ENCODE measurements at places on chromosomes 16 and 17. TPM values are rescaled to one million over a fixed set of nuclear protein-coding genes. Genes with fewer than 3 reads are reported as not detected.

GRCh38 chr17:29706045-29706431 is 83.3 kb upstream of the CORO6 start:
- no peak for DNase-seq

Gene CBX8
- polyA plus RNA-seq: 4.7 TPM

Gene ADAM11
- polyA plus RNA-seq: 0.08 TPM

DNA sequence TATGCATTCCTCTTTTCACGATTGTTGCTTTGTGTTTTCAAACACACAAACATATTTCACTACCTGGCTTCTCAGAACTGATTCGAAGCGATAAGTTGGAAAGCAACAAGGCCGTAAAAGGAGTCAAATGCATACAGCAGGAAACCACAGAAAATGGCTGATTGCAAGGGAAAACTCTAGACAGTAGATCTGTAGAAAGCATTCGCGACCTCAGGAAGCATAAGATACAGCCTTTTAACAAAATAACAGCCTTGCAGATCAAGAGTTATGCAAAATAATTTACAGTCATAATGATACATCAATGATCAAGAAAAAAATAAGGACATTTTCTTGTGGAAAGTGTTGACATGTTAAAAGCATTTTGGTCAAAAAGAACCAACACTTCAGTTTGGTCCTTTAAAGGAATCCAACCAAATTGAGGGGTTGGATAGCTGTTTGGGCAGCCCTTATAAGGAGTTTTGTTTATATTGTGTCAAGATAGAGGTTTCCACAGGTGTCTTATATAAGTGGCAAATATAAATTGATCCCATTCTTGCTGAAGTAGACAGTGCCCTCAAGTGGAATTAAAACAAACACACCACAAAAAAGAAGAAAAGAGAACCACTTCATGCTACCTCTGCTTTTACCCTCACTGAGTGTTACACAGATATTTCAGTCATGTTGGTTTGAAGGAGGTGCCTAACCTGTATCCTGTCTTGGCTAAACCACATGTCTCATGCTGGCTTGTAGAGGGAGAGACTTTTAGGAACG is 5.5 kb downstream of the CYLD start:
- no peak for DNase-seq

DNA sequence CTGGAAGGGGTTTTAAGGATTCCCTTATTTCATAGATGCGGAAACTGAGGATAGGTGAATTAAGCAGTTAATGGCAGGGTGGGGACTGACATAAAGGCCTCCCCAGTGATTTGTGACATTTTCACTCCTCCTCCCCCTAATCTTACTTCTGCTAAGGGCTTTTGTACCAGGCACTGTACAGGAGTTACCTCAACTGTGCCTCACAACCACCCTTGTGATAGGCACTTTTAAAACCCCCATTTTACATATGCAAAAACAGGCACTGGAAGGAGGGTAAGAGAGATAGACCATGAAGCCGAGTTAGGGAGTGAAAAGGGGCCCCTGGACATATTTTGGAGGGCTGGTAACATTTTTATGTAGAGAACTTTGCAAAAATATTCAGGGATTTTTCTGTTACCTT is 862 bp upstream of the GDE1 start:
- DNase-seq: no peak

Gene IL17C
- polyA plus RNA-seq: not detected

GRCh38 chr16:11372829-11373306 is 27.6 kb downstream of the RMI2 start:
- DNase-seq: no peak

DNA sequence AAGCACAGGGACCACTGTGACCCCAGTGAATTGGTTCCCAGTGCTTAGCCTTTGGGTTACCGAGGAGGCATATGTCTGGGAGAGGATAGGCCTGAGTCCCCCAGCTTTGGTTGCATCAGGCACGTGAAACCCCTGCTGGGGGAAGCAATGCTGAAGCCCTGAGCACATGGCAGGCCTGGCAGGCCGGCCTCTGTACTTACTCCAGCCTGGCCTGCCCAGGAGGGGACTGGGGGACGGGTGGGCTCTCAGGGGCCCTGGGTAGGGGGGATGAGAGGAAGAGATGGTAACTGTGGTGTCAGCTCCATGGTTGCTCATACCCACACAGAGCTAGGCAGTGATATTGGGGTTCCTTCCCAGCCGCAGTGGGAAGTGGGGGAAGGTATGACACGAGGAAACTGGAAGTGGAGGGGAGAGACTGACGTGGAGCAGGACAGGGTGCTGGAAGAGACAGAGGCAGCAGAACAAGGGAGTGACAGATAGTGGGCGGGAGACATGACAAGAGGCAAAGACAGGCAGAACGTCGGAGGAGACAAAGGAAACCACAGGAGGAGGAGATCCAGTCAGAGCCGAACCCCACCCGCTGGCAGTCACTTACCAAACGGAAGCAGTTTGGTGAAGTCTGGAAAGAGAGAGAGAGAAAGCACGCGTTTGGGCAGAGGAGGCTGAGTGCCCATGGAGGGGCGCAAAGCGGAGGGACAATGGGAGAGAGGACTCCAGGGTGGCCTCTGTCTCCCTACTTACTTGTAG is 9.1 kb downstream of the TMEM208 start:
- peak; percentile 54 for DNase-seq

GRCh38 chr17:17661834-17662385 is 19.3 kb upstream of the RAI1 start:
- no peak for DNase-seq

GRCh38 chr17:47225911-47226688 is 17.0 kb downstream of the MYL4 start:
- DNase-seq: no peak

DNA sequence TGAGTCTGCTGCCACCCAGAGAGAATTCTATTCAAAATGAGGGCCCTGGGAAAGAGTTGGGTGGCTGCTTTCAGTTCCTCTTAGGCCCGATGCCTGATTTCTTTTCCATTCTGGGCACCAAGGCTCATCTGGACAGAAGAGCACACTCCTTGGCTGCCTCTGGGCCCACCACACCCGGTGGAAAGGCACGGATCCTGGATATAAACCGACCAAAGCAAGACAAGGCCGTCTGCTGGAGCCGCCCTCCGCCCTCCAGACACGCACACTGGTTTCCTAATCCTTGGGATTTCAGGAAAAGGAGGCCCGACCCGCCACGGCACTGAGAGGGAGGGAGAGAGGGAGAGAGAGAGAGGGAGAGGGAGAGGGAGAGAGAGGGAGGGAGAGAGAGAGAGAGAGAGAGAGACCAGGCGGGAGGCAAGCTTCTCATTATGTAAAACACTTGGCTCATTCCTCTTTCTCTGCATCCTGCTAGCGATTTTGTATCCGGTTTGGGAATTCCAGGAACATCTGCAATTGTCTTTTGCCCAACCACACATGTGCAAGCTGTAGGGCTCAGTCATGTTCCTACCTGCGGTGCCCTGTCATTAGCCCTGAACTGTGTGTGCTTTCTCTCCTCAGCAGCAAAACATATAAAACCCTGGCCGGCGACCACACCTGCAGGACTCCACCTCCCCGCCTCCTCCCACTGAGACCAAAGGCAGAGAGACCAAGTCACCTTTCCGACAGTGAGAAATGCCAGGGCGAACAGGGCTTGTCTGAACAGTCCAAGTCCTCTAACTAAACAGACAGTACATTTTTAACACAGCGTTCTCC is 347.2 kb downstream of the SOX9 start:
- DNase-seq: peak; percentile 99

DNA sequence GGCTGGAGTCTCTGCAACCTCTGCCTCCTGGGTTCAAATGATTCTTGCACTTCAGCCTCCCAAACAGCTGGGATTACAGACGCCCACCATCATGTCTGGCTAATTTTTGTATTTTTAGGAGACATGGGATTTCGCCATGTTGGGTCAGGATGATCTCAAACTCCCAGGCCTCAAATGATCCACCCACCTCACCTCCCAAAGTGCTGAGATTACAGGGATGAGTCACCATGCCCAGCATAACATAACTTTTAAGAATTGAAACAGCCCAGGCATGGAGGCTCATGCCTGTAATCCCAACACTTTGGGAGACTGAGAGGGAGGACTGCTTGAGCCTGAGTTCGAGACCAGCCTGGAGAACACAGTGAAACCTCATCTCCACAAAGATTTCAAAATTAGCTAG is 2.5 kb downstream of the RSL1D1 start:
- DNase-seq: no peak

- no peak for DNase-seq
Measured at GRCh38 chr16:69495821-69496220, 69.9 kb upstream of the NFAT5 start.
